Breast epithelium (tissue), 4 donors: ENCODE measurements at places on chromosomes 16 and 17. TPM values are rescaled to one million over a fixed set of nuclear protein-coding genes. Genes with fewer than 3 reads are reported as not detected.
A peak's percentile ranks its signal among the peaks of the same experiment; 100 is the strongest.

- no peak for DNase-seq
- H3K27me3 ChIP-seq, result no peaks in the 10 kb centered on the region
- no peak overlapping the region for H3K27ac ChIP-seq
- H3K4me3 ChIP-seq, result no peak overlapping the region
- no peaks in the 10 kb centered on the region for H3K36me3 ChIP-seq
These were observed 108.9 kb upstream of the EEF2KMT start for GRCh38 chr16:5206331-5206990.

DNA sequence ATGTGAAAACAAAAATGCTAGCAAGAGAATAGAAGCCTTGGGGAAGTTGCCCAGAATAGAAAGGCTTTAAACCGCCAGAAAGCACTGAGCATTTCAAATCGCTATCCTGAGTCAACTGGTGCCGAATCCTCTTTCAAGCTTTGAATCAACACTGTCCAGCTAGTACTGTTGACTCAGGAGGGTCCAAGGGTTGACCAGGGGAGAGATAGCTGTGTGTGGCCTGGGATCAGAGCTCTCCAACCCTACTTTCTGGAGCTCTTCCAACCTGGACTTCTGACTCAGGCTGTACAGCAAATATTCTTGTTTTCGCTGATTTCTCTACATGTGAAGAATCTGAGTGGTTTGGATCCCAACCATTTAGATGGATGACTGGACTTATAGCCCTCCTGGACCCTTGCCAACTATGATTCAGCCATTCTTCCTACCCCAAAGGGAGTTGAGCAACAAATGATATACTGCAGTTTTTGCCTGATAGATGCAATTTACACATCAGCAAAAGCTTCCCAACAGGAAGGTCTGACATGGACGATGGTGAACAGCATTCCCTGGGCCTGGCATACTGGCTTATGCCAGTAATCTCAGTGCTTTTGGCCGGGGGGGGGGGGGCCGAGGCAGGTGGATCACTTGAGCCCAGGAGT, 154.0 kb upstream of the SDK2 start:
- no peak overlapping the region for H3K27ac ChIP-seq
- H3K4me1 ChIP-seq, result no peaks in the 10 kb centered on the region
- no peak for DNase-seq

DNA sequence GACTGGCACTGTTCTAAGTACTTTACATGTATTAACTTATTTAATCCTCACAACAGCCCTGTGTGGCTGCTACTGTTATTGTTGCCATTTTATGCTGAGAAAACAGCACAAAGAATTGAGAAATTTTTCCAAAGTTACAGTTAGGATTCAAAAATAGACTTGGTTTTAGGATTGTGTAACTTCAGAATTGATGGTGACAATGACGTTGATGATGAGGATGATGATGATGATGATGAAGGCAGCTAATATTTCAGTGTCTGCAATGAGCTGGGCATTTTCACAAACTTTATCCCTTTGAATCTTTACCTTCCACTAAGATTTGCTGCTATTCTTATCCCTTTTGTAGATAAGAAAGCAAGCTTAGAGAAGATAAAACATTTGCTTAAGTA, 22.1 kb downstream of the PRKCB start:
- H3K27ac ChIP-seq, result no peak overlapping the region
- no peaks in the 10 kb centered on the region for H3K4me1 ChIP-seq
- DNase-seq, result no peak
- H3K27me3 ChIP-seq, result no peaks in the 10 kb centered on the region
- no peaks in the 10 kb centered on the region for H3K36me3 ChIP-seq

DNA sequence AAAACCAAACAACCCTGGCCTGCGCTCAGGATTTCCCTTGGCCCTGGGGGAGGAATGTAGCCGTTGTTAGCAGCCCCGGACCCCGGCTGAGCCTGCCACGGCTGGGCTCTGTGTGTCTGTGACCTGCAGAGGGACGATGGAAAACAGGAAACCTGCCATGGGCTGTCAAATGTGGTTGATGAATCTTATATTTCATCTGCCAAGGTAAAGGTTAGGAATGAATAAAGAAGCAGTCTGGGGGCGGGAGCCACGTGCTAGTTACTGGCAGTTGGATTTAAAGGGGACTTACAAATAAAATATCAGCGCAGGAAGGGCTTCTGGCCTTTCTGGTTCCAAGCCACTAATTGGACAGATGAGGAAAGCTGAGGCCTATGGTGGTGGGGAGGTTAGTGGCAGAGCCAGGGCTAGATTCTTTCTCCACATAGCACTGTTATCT, at the start of gene KRT23:
TSS of gene KRT23 (minus strand) at position 263 of the 436 bp plus-strand sequence. CDS start 1,043 bp downstream, outside the sequence.
- DNase-seq, result peak; percentile 72
- no peaks in the 10 kb centered on the region for H3K4me1 ChIP-seq
- H3K4me3 ChIP-seq, result no peak within 1 kb of the TSS
- H3K36me3 ChIP-seq, result no peaks in the 10 kb centered on the region

- H3K27me3 ChIP-seq, result no peaks in the 10 kb centered on the region
- no peak overlapping the region for H3K27ac ChIP-seq
- H3K36me3 ChIP-seq, result no peaks in the 10 kb centered on the region
- no peak overlapping the region for H3K4me3 ChIP-seq
These were observed 13.7 kb upstream of the LGALS3BP start for GRCh38 chr17:78993241-78993956.

DNA sequence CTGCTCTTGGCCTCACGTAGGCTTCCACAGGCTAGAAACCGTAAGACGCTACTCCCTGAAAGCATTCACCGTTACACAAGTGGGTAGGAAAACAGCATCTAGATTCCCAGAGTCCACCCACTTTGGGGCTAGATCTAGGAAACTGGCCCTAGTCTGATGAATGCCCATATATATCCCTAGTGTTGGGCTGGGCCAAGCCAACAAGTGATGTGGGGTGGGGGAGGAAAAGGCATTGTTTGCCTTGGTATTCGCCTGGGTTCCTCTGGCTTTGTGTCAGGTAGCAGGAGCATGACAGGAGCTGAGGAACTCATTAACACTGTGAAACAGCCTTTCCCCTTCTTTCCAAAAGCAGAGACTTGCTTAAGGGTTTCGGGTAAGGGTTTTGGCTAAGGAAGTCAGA, 112.4 kb downstream of the SMG6 start:
- H3K27me3 ChIP-seq, result no peaks in the 10 kb centered on the region
- no peak overlapping the region for H3K4me3 ChIP-seq
- H3K36me3 ChIP-seq, result no peaks in the 10 kb centered on the region
- H3K27ac ChIP-seq, result peak overlapping the region; percentile 80

DNA sequence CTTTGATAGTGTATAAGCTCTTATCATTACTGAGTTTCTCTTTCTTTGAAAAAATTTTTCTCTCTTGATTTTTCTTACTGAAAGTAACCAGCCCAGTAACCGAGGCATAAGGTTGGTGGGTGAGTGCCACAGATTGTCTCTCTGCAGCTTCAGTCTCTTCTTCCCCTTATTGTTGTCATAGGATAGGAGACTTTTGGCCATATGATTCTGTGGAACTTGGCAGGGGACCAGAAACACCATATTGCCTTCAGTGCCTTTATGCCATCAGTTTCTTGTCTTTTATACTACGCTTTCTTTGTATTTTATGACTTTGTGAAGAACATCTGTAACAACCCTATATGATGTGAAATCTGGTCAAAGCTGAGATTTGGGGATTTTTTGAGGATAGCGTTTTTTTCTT, 341.6 kb upstream of the TBX2 start:
- no peak for DNase-seq
- no peak overlapping the region for H3K4me3 ChIP-seq
- no peaks in the 10 kb centered on the region for H3K4me1 ChIP-seq
- no peaks in the 10 kb centered on the region for H3K27me3 ChIP-seq

ZNF646 gene
- total RNA-seq, result 17.3 TPM

KRT32 gene
- total RNA-seq, result not detected

SLC16A5 gene
- total RNA-seq, result 9.0 TPM

DPEP3 gene
- total RNA-seq, result 0.29 TPM

SCRN2 gene
- total RNA-seq, result 108 TPM
